ENCODE measurements at places on chromosomes 4 and X.

GRCh38 chr4:42088386-42088785 is 64.1 kb downstream of the BEND4 start:
- H3K4me3 ChIP-seq: no peak overlapping the region
- no peaks in the 10 kb centered on the region for H3K4me1 ChIP-seq
- no peak for DNase-seq
- H3K36me3 ChIP-seq: no peaks in the 10 kb centered on the region
- no peaks in the 10 kb centered on the region for H3K27me3 ChIP-seq

- peak overlapping the region; percentile 94 for H3K27ac ChIP-seq
- peak; percentile 84 for DNase-seq
- H3K36me3 ChIP-seq: no peaks in the 10 kb centered on the region
- peak overlapping the region; percentile 68 for H3K4me3 ChIP-seq
- H3K4me1 ChIP-seq: peaks cover 38% of the 10 kb centered on the region
Measured at GRCh38 chrX:40108162-40108958, 10.6 kb upstream of the BCOR start.

DNA sequence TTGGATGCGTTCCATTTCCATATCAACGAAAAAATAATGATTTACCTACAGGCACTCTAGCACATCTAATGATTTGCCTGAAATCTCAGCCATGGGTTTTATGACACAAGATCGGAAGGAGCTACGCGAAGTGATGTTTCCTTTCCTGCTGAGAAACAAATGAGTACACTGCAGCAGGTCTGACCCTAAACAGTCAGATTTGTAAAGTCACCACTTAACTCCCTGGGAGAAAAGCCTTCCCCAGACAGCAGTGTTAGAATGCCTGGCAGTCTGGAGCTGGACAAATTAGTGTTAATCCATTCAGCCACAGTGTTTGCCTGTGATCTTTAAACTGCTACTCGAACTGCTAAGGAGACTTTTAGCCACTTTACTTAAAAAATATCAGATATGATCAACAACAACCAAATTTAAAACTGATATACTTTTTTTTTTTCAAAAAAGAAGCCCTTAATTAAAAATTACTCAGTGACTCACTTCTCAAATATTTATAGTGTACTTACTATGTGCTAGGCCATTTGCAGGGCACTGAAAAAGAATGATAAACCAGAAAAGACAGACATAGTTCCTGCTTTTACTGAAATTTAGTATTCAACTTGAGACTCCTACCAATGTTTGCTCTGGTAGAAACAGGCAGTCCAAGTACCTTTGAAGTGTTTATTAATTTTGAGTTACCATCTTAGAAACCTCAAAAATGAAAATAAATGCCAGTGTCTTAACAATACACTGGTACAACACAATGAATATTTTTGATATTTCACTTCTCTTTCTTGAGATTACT is 104.5 kb downstream of the SHISA3 start:
- no peaks in the 10 kb centered on the region for H3K4me1 ChIP-seq
- H3K4me3 ChIP-seq: no peak overlapping the region
- no peaks in the 10 kb centered on the region for H3K27me3 ChIP-seq
- peaks cover 17% of the 10 kb centered on the region for H3K36me3 ChIP-seq
- no peak for DNase-seq
- no peak overlapping the region for H3K27ac ChIP-seq

GRCh38 chr4:185880571-185880970 is 68.6 kb upstream of the SORBS2 start:
- no peaks in the 10 kb centered on the region for H3K36me3 ChIP-seq
- no peaks in the 10 kb centered on the region for H3K27me3 ChIP-seq
- H3K4me3 ChIP-seq: no peak overlapping the region
- peaks cover 5% of the 10 kb centered on the region for H3K4me1 ChIP-seq
- peak overlapping the region; percentile 50 for H3K27ac ChIP-seq
- peak; percentile 54 for DNase-seq

- no peak overlapping the region for H3K27ac ChIP-seq
- no peaks in the 10 kb centered on the region for H3K27me3 ChIP-seq
- peak; percentile 41 for DNase-seq
- H3K4me1 ChIP-seq: no peaks in the 10 kb centered on the region
Measured at GRCh38 chrX:17500145-17500579, 125.2 kb downstream of the NHS start.

DNA sequence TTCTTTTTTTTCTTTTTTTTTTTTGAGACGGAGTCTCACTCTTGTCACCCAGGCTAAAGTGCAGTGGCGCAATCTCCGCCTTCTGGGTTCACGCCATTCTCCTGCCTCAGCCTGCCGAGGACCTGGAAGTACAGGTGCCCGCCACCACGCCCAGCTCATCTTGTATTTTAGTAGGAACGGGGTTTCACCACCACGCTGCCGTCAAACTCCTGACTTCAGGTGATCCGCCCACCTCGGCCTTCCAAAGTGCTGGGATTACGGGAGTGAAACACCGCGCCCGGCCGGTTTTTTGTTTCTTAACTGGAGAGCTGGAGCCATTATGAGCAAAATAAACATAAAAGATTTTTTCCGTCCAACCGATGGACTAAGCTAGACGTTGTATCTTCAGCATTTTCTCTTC is 1.9 kb upstream of the WDR17 start:
- H3K27ac ChIP-seq: no peak overlapping the region
- no peaks in the 10 kb centered on the region for H3K36me3 ChIP-seq
- DNase-seq: no peak
- H3K27me3 ChIP-seq: no peaks in the 10 kb centered on the region

GRCh38 chrX:154596290-154596929 is 11.5 kb downstream of the CTAG1A start:
- H3K4me3 ChIP-seq: no peak overlapping the region
- no peak overlapping the region for H3K27ac ChIP-seq
- H3K4me1 ChIP-seq: no peaks in the 10 kb centered on the region

- H3K36me3 ChIP-seq: no peaks in the 10 kb centered on the region
- DNase-seq: no peak
- no peak overlapping the region for H3K4me3 ChIP-seq
- no peaks in the 10 kb centered on the region for H3K4me1 ChIP-seq
- H3K27me3 ChIP-seq: no peaks in the 10 kb centered on the region
Measured at GRCh38 chr4:79141530-79141929, 184.3 kb downstream of the NAA11 start.

DNA sequence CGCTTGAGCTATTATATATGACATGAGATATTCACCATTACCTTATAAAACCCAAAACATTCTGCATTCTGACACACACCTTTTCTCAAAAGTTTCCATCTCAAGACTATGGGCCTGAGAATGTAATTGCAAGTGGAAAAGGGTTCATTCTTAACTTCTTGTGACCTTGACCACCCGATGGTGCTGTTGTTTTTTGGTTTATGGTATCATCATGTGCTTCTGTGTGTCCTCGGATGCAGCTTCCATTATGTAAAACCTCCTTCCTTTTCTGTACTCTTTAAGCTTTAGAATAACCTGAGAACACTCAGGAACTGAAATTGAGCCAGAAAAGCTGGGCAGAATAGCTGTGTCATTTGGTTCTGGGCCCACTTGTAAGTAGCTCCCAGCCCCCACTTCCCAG is 16.2 kb upstream of the PUDP start:
- no peak for DNase-seq
- no peaks in the 10 kb centered on the region for H3K27me3 ChIP-seq
- no peak overlapping the region for H3K4me3 ChIP-seq
- H3K27ac ChIP-seq: no peak overlapping the region

- no peak overlapping the region for H3K4me3 ChIP-seq
- peaks cover 40% of the 10 kb centered on the region for H3K4me1 ChIP-seq
- no peaks in the 10 kb centered on the region for H3K36me3 ChIP-seq
- no peak for DNase-seq
Measured at GRCh38 chr4:108170631-108171338, 2.1 kb upstream of the LEF1 start.

- H3K36me3 ChIP-seq: no peaks in the 10 kb centered on the region
- no peak for DNase-seq
- H3K4me3 ChIP-seq: no peak overlapping the region
- H3K4me1 ChIP-seq: no peaks in the 10 kb centered on the region
Measured at GRCh38 chr4:99986792-99987191, 36.7 kb upstream of the H2AZ1 start.

- H3K4me1 ChIP-seq: peaks cover 30% of the 10 kb centered on the region
- H3K27me3 ChIP-seq: peaks cover 57% of the 10 kb centered on the region
- peak overlapping the region; percentile 88 for H3K27ac ChIP-seq
- H3K36me3 ChIP-seq: no peaks in the 10 kb centered on the region
Measured at GRCh38 chrX:40012868-40013265, 84.9 kb downstream of the BCOR start.

DNA sequence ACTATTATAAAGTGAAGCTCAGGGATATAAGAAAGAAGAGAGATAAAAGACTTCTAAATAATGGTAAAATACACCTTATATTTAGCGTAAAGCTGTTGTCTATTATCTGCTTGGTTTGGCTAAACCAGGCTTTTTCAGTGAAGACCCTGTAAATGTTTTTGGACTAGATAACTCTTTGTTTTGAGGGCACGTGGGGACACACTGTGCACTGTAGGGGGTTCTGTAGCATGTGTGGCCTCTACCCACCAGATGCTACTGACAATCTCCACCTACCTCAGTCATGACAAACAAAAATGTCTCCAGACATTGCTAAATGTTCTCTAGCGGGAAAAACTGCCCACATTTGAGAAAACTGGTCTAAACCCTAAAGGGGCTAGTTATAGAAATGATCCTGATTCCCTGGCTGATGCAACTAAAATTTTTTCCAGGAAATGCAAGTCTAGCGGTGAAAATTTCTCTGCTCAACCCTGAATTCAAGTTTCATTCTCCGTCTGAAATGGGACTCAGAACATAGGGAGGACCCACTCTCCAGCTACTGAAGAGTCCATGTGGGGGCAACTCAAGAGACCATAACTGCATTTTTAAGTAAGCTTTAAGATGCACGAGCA is 355.2 kb upstream of the RASGEF1B start:
- H3K27ac ChIP-seq: no peak overlapping the region
- H3K27me3 ChIP-seq: no peaks in the 10 kb centered on the region
- H3K36me3 ChIP-seq: no peaks in the 10 kb centered on the region
- no peaks in the 10 kb centered on the region for H3K4me1 ChIP-seq
- no peak overlapping the region for H3K4me3 ChIP-seq

DNA sequence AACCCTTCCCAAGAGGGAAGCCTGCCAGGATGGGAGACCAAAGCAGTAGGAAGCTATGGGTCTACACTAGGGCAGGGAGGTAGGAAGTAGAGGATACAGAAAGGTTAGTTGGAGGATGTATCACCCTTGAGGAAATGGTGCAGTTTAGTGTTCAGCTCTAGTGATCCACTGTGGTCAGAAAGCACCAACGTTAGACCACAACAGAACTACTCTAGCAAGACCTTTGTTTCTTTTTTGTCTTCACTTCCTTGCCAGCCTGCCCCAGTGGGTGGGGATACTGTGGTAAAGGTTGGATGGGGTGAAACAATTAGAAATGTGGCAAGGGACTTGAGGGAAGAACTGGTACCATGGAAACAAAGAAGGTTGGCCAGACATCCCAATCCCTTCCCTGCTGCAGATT is 83.3 kb downstream of the DDIT4L start:
- no peaks in the 10 kb centered on the region for H3K4me1 ChIP-seq
- no peak overlapping the region for H3K27ac ChIP-seq
- H3K36me3 ChIP-seq: no peaks in the 10 kb centered on the region
- H3K4me3 ChIP-seq: no peak overlapping the region

GRCh38 chr4:40246011-40246900 is 49.4 kb downstream of the RHOH start:
- no peak overlapping the region for H3K4me3 ChIP-seq
- H3K36me3 ChIP-seq: peaks cover 6% of the 10 kb centered on the region
- peaks cover 6% of the 10 kb centered on the region for H3K4me1 ChIP-seq
- no peaks in the 10 kb centered on the region for H3K27me3 ChIP-seq

GRCh38 chrX:40698851-40699250 is 36.5 kb downstream of the MED14 start:
- no peaks in the 10 kb centered on the region for H3K36me3 ChIP-seq
- H3K4me3 ChIP-seq: no peak overlapping the region
- H3K4me1 ChIP-seq: no peaks in the 10 kb centered on the region
- H3K27ac ChIP-seq: no peak overlapping the region
- H3K27me3 ChIP-seq: no peaks in the 10 kb centered on the region

DNA sequence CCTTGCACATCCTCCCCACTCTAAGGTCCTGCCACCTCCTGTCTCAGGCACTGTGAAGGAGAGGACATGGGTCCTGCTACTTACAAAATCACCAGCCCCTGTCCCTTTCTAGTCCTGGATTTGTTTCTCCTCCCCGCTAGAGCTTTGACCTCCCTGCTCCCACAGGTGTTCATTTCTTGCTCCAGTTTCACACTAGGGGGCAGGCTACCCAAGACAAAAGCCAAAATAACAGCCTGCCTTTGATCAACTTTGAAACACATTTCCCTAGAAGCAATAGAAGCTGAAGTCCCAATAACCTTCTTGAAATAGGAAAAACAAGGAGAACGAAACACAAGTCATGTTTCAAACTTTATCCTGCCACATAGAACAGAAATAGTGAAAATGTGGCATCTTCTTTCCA is 164.4 kb downstream of the QDPR start:
- H3K4me1 ChIP-seq: no peaks in the 10 kb centered on the region
- no peaks in the 10 kb centered on the region for H3K36me3 ChIP-seq

GRCh38 chrX:27599928-27600327 is 9.8 kb downstream of the DCAF8L2 start:
- DNase-seq: no peak
- H3K4me1 ChIP-seq: no peaks in the 10 kb centered on the region
- H3K36me3 ChIP-seq: no peaks in the 10 kb centered on the region
- no peak overlapping the region for H3K27ac ChIP-seq
- no peak overlapping the region for H3K4me3 ChIP-seq

- no peak for DNase-seq
- no peaks in the 10 kb centered on the region for H3K36me3 ChIP-seq
- no peak overlapping the region for H3K4me3 ChIP-seq
- H3K27ac ChIP-seq: no peak overlapping the region
- H3K4me1 ChIP-seq: no peaks in the 10 kb centered on the region
Measured at GRCh38 chr4:102791318-102791835, 30.6 kb upstream of the MANBA start.

DNA sequence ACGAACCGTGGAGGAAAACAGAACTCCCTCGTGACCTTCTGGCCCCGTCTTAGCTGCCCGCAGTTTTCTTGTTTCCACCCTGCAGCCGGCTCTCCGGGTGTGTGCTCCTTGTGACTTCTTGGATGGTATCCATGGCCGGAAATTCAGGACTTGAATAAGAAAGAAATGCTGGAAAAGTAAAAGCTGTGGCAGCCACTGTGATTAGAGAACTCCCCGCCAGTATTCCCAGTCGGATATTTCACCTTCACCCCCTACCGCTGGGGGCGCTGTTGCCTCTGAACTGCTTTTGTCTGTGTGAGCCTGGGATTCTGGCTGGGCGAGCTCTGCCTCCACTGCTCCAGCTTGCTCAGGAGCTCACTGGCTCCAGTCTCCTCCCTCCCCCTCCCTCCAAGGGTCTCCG is 41.5 kb upstream of the CYP4V2 start:
- peak overlapping the region; percentile 24 for H3K27ac ChIP-seq
- H3K4me1 ChIP-seq: peaks cover 9% of the 10 kb centered on the region
- peaks cover 18% of the 10 kb centered on the region for H3K36me3 ChIP-seq
- DNase-seq: peak; percentile 50
- no peaks in the 10 kb centered on the region for H3K27me3 ChIP-seq
- H3K4me3 ChIP-seq: no peak overlapping the region

DNA sequence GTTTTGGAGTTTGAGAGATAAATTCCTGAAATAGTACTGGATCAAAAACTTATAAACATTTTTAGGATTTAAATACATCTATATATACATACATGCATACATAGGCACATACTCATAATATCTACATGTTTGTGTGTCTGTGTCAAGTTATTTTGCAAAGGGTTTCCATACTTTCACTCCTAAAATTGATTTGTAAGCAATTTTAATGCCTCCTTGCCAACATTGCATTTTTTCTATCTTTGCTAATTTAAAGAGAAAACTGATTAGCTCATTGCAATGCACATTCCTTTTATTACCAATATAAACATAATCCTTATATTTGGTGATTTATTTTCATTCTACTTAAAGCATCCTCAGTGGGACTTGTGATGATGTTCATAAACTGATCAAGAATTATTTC is 258.3 kb downstream of the FRMPD4 start:
- no peak for DNase-seq
- no peaks in the 10 kb centered on the region for H3K4me1 ChIP-seq

Data from stomach (tissue), 19 donors.